ENCODE measurements at places on chromosomes 16 and 17.

- peak; percentile 58 for DNase-seq
Measured at GRCh38 chr17:32159586-32160438, 17.5 kb downstream of the RHOT1 start.

DNA sequence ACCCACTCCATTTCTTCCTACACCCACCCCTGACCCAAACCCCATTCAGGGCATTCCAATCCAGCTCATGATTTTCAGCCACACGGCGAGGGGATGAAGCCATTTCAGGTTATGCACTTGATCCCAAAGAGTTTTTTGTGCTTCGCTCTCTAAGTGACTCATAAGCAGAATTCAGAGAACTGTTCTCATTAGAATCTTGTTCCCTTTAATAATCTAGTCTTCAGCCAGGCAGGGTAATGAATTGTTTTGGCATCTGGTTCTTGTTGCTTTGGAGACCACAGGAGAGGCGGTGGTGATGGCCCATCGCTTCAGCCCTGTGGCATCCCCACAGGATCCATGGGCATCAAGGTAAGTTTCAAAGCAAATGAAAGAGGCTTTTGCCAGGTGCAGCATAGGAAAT is 4.8 kb upstream of the KRT31 start:
- DNase-seq = no peak

- DNase-seq = no peak
Measured at GRCh38 chr16:1076801-1077576, 4.4 kb downstream of the SSTR5 start.

DNA sequence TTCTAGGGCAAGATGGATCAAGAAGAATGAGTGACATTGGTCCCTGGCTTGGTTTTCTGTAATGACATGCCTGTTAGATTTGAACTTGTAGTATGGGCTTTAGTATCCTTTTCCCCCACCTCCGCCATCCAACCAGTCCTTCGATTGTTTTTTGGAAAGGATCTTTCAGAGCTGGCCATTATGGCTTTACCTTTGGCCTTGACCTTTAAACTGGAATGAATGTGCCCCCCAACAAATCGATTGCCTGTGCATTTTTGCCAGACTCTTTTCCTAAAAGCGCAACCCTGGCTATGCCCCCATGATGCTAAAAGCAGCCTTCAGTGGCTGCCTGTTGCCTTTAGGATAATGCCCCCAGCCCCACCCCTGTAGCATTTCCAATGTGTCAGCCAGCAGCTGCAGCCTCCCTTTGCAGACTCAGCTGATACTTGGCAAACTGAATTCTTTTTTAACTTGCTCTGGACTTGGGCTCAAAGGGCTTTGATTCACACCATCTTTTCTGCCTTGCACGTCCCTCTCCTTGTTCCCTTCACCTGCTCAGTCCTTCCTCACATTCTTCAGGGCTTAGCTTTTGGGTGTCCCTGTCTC is 4.0 kb downstream of the GPRC5C start:
- no peak for DNase-seq

DNA sequence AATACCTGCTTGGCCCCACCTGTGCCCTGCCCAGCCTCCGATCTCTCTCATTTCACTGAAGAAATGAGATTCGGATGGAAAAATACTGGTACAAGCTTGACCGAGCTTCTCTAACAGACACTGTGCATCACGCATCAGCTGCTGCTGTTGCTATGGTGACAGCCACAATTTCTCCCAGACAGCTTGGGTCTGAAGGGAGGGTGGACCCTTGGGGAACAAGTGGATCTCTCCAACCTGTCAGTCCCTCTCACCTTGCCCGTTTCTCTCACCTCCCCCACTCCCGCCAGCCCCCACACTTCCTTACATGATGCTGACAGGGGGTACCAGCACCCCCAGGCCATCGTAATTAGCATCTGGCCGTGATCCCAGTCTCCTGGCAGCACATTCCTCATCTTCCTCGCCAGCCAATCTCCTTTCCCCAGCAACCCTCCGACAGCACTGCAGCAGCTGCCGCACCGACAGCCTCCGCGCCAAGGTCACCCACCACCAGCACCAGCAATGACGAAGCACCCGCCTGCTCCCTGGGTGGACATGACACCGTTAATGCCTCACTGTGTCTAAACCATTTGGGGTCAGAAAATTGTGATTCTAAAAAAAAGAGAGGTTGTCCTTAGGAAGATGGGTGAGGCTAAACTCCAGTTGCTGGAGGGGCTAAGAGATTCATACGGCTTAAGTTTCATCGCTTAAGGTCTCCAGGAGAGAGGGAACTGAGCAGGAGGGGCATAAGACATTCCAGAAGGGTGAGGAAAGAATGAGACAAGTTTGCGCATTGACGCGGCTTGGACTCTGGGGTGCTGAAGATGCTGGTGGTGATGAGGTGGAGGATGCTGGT is 58.6 kb upstream of the TNRC6A start:
- peak; percentile 99 for DNase-seq

DNA sequence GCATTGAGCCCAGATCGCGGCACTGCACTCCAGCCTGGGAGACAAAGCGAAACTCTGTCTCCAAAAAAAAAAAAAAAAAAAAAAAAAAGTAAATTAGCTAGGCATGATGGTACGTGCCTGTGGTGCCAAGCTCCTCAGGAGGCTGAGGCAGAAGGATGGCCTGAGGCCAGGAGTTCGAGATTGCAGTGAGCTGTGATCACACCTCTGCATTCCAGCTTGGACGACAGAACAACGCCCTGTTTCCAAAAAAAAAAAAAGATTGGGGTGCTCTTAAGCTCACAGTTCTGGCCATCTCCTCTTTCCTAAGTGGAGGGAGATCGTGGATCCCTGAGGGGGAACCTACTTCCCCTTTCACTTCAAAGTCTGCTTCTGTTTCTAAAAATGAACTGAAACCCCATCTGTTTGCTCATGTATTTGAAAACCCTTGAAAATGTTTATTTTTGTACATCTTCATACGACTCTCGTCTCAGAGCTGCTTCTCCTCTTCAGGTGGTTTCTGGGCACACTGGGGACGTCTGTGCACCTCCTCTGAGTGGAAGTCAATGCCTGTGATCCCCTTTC is 138.8 kb downstream of the PRKCA start:
- DNase-seq = no peak

DNA sequence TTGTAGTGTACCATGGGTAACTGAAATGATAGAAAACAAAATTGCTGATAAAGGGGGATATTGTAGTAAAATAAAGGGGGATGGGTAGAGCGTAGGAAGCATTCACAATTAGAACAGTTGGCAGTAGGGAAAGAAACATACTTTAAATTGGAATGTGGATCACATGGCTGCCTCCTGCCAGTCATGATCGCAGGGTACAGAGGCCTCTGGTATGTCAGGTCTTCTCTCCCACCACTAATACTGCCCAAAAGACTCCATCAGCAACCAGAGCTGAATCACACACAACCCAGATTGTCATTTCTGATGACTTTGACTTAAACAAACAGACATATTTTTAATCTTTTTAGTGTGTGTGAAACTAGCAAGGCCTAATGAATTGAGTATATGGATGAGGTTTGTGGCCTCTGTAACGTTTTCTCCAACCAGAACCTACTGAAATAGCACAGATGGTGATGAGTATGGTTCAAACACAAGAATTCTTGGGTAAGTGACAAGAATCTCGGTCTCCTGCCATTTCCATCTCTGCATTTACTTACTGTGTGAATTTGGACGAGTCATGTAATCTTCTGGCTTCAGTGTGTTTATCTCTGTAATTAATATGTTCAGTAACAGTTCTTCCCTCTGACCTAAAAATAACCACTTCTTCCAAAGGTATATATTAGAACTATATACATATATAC is 112.6 kb downstream of the USP22 start:
- no peak for DNase-seq

DNA sequence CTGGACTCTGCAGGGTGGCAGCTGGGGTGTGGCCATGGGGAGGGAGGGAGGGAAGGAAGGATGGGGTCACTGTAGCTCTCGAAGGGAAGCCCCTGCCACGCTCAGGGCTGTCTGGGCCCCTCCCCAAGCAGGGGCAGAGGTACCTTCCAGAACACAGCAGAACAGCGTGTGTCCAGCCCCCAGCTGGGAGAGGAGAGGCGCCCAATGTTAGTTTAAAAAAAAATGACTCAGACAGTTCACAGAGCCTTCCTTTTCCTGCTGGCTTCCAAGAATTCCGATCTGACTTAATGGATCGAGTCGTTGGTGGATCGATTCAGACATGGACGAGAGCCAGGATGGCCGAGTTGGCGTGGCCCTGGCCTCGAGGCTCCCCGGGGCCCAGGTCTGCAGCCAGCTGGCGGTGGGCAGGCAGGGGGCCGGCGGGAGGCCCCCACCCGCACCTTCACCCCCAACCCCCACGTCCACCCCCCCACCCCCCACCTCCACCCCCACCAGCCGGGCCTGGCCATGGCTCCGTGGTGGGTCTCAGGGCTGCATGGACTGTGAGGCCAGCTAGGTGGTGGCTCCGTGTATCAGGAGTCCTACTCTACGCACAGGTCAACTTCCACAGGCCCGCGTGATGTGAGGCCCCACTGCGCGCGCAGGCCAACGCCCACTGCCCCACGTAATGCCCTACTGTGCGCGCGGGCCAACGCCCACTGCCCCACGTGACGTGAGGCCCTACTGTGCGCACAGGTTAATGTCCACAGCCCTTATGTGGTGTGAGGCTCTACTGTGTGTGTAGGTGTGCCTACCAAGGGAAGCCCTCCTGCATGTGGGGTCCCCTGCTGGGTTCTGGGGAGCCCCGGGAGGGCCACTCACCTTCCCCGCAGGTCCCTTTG is 21.8 kb downstream of the CACNA1H start:
- no peak for DNase-seq

DNA sequence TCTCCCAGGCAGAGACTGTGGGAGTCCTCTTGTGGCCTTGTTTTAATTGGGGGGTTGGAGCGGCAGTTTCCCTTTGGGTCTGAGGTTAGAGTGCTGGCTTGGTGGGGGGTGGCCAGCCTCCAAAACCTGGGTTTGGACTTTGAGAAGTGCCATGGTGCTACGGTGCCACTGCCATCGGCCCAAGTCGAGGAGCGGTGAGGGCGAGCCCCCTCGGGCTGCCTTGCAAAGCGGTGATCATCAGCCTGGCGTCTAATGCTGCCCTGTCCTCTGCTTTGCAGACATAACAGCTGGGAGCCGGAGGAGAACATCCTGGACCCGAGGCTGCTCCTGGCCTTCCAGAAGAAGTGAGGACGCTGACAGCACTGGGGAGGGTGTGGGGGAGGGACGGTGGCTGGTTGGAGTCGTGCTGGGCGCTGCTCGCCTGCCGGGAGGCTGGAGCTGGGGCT is 1.2 kb downstream of the CBX2 start:
- no peak for DNase-seq

DNA sequence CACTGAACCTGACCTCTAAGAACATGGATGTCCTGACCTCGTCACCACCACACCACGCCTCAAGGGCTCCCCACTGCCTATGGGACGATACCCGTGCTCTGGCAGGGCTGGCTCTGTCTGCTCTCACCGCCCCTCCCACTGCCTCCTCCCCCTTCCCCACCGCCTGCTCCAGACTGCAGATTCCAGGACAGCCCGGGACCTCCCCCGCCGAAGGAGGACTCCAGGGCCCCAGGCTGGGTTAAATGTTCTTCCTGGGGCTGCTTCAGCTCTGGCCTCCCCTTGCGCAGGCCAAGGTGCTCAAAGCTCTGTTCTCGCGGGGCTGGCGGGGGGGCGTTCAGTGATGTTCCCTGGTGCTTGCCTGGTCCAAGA is 3.1 kb downstream of the NPW start:
- no peak for DNase-seq

DNA sequence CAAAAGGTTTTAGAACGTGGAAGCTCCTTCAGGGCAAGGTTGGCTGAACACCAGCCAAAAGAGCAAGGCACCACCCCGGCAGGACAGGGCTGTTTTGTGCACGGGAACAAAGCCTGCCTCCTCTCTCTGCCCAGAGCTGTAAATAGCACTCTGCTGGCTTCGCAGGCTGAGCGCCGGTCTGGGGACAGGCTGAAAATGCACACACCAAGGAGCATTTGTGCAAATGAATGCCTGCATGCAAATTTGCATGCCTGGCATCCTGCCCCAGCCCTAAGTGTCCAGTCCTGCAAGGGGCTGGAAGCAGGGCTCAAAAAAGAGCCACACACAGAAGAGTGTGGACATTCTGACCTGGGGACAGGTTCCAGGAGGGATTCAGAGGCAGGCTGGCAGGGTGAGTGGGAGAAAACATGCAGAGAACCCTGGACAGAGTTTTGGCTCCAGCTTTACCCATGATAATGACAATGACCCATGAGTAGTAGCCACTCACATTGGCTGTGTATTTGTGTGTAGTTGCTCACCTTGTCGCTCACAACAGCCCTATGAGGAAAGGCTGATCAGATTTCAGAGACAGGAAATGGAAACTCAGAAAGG is 11.7 kb downstream of the ABAT start:
- DNase-seq = no peak

DNA sequence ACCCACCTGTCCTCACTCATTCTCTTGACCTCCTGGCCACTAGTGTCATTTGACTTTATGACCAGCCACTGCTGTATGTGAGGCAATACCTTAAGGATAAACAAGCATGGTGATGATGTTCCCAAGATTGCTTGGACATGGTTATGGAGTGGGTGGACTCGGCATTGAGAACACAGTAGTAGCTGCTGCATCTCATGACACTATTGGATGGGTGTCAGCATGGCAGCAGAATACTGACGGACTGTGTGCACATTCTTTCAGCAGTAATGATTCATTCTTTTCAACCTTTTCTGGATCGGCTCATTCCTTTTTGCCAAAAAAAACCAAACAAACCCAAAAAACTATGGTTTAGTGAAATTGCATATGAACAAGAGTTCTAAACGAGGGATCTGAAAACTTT is 13.5 kb downstream of the SPECC1 start:
- DNase-seq = no peak

DNA sequence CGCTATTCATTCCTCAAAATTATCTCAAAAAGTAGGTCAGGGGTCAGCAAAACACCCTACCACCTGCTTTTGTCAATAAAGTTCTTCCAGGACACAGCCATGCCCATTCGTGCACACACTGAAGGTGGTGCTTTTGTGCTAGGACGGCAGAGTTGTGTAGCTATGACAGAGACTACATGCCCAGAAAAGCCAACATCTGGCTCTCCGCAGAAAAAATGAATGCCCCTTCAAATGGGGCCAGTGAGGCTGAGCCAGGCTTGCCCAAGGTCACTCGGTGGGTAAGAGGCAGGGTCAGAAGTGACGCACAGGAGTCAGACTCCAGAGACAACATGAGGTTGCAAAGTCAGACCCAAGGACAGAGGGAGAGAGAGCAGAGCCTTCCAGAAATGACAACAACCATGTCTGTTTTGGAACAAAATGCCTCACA is 200.1 kb downstream of the XYLT1 start:
- DNase-seq = no peak

DNA sequence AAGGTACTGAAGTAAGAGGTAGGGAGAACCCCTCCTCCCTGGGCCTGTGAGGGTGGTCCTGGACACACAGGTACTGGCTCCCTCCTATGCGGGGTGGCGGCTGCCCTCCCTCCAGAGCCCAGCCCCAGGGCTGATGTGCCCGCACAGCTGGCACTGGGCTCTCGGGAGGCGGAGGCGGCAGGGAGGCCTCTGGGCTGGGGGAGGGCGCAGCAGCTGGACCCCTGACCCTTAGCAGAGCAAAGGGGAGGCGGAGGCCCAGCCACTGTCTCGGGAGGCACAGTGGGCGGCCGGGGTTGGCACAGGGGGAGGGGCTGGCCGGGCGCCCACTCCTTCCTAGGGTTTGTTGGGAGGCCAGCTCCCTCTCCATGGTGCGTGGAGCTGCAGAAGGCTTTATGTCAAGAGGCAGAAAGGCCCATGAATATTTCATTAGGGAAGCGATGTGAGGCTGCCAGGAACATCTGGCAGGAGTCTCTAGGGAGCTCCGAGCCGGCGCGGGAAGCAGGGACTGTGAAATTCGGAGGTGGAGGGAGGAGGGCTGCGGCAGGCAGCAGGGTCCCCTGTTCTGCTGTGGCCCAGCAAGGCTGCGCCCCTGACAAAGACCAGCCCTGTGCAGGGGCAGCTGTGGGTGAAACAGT is 44.1 kb upstream of the ACSF3 start:
- DNase-seq = no peak
